NCI-H1417 (cell line): ENCODE measurements at places on chromosomes 1 and 21.
A peak's percentile ranks its signal among the peaks of the same experiment; 100 is the strongest.

DNA sequence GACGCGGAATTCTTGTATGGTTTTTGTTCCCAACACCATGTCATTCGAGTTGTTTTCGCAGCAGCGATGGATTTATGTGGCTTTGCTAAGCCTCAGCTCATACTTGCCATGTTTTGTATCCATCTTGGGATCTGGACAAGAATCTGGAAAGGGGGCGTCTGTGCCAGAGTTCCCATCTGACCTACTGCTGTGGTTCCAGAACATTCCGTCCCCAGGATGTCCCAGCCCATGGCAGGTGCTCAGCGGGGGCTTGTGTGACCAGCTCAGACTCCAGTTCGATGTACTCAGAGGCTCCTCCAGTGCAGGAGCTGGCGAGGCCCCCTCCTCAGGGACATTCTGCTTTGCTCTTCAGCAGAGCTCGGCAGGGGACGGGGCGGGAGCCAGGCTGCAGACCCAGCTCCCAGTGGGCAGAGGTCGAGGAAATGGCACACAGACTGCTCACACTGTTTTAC lies 24.0 kb upstream of the ADARB1 start:
- no peak for DNase-seq

DNA sequence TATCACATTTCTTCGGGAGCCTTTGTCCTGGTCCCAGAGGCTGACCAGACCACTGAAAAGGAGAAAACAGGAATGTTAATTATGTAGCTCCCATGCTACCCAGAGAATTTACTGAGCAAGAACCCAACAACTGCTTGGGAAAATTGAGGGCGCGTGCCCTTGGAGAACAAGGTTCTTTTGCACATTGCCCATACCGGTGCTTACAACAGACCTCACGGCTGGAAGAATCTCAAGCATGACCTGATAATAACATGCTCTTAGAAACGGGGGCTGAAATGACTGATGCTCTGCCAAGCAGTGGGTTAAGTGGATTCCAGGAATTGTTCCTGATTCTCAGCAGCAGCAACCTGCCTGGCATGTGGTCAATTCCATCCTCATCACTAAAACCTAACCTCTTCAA lies 49.3 kb upstream of the AJAP1 start:
- no peak for DNase-seq

DNA sequence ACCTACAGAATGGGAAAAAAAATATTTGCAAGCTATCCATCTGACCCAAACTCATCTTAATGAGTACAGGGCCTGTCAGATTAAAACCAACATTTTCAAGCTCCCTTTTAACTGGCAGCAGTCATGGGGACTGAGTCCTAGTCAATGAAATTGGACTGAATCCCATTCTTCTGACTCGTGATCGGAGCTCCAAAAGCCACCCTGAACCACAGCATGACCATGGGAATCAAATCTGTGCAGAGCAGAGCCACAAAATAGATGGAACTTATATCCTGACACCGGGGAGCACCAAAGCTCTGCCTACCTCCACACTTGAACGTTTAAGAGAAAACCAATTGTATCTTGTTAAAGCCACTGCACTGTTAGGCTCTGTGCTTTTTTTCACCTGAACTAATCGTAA lies 5.0 kb upstream of the RWDD3 start:
- no peak for DNase-seq

- DNase-seq = no peak
These were observed 106.3 kb upstream of the TRABD2B start for GRCh38 chr1:48103495-48103894.

DNA sequence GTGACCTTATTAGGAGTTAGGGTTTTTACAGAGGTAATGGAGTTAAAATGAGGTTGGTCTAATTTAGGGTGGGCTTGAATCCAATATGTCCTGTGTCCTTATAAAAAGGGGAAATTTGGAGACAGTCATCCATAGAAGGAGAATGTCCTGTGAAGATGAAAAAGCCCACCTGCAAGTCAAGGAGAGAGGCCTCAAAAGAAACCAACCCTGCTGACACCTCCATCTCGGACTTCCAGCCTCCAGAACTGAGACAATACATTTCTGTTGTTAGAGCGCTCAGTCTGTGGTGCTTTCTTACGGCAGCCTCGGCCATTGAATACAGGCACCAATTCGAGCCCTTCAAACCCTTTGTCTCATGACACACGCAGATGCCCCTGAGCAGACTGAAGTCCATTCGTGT lies 43.8 kb downstream of the ACTA1 start:
- no peak for DNase-seq

DNA sequence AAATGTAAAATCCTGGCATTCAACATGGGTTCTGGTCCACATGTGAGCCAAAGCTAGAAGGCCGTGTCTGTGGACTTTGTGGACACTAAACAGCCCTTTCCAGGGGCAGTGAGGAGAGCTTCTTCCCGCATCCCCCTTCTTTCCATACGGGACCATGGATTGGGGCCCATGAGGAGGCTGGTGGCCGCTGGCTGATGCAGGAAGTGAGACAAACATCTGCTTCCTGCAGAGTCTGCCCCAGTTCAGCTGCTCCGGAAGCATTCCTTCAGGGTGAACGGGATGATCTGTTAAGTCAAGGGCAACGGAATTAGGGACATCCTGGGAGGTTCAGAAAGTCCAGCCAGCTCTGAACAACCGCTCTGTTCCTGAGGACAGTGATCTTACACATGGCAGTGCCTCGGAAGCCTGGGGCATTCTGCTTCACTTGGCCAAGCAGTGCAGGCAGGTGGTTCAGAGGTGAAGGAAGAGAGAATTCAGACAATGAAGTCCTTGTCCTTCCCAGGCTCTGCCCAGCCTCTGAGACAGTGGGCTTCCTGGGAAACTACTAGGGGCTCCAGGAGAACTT lies 1.5 kb downstream of the CA6 start:
- no peak for DNase-seq

GRCh38 chr1:43606624-43607023 lies 43.3 kb upstream of the KDM4A start:
- DNase-seq = no peak

GRCh38 chr21:20902511-20902910 lies 95.7 kb upstream of the NCAM2 start:
- no peak for DNase-seq

DNA sequence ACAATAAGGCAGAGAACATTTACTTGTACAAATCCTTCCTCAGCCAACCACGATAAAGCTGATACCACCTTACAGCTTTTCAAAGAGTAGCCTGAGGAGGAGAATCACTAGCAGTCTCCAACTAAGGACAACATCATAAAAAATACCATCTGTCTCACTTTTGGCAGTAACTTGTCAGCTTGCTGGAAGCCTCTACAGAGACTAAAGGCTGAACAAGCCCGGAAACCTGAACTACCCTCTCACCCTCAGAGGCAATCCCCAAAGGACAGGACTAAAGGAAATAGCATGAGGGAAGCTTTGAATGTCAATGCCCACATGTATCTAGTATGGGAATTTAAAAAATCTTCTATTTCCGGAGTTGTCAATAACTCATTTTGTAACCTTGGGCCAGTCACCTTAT lies 10.6 kb downstream of the SRSF4 start:
- no peak for DNase-seq

- DNase-seq = no peak
These were observed 2.6 kb upstream of the TMEM82 start for GRCh38 chr1:15739745-15740144.

DNA sequence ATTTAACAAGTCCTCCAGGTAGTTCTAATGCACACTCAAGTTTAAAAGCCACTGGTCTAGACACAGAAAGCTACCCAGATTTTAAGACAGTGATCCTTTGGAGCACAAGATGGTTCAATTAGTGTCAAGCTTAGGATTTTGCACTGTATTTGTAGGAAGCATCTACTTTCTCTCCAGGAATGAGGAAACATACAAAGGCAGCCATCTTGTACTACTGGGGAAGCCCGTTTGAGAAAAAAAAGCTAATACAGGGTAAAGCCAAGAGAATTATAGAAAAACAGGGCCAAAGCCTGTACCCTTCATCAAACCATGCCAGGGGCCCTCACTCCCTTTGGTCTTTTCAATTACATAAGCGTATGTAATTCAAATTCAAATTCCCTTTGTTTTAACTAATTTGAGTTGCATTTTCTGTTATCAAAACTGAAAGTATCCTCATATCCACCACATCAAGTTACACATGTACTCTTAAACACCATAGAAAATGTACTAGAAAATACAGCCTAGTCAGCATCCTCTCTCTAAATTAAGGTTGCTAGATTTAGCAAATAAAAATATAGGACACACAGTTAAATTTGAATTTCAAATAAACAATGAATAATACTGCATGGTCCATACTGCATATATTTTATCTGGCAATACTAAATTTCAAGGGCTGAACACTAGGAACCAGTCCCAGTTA lies 17.4 kb downstream of the PIK3R3 start:
- DNase-seq = no peak

GRCh38 chr1:193476748-193477147 lies 290.3 kb upstream of the B3GALT2 start:
- DNase-seq = no peak

DNA sequence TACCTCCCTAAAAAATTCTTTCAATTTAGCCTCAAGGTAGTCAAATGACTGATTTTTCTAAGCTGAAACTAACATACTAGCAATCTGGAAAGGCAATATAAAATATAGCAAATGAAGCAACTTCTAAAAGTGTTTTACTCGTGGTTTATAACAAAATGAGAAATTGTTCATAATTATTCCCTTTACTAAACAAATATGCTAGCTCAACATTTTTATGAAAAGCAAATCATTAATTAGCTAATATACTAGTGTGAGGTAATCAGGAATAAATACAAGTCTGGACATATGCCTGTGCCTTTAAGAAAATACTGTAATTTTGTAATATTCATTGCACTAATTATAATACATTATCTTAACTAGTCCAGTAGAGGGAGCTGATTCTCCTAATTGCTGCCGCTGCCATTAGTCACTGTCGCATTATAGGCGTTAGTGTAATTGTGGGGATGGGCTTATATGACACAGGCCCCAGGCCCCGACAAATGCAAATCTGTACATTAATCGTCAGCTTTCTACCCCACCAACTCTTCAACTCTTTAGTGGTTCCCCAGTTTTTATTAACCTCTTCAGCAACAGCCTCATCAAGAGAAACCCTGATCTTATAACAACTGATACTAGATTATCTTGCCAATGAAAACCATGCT lies 160.9 kb downstream of the GABPA start:
- peak; percentile 12 for DNase-seq

- DNase-seq = no peak
These were observed 25.5 kb downstream of the TRPM2 start for GRCh38 chr21:44378646-44379514.

GRCh38 chr21:33392284-33392985 lies 10.8 kb upstream of the IFNGR2 start:
- DNase-seq = no peak

DNA sequence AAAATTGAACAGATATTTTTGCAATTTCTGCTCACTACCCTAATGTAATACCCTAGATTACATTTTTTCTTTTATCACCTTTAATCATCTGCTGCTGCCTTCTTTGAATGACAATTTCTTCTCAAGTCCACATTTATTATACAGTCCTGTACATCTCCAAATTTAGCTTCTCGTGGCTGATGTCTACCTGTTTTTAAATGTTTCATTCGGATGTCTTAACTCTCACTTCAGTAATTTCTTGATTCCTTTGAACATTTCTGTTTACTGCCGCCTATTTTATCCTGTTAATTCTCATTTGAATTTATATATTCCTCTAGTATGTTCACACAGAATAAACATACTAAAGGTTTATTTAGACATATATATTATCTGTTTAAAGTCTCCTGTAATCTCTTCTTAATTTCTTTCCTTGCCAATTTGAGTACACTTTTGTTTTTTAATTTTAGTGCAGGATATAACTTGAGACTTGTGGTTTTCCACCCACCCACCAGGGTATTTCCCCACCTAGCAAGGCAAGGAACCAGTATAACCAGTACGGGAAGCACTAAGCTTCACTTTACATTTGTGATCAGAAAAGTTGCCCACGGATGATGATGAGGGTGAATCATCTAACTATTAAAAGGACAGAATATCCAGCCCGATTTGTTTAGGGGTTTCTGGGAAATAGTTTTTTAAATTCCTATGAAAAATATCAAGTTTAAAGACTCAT lies 12.7 kb downstream of the INSL5 start:
- no peak for DNase-seq

DNA sequence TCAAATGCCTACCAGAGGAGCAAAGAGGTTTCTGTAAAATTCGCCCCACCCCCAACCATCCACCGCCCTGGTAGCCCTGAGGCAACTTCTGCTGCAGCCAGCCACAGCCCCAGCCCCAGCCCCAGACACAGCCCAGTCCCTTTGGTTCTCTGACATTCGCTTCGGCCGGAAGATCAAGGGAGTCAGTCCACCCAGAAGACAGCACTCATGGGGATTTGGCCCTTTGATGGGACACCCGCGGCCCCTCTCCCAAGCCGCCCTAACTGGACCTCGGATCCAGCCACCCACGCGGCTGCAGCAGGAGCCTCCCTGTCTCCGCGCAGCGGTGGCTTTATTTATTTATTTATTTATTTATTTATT lies 3881.0 kb downstream of the SRGAP2C start:
- no peak for DNase-seq

GRCh38 chr1:6350416-6351088 lies 43.0 kb downstream of the ACOT7 start:
- no peak for DNase-seq

- peak; percentile 54 for DNase-seq
These were observed 841 bp downstream of the SNX27 start for GRCh38 chr1:151612501-151613281.

- DNase-seq = no peak
These were observed 27.2 kb downstream of the IRF2BP2 start for GRCh38 chr1:234582681-234583301.

GRCh38 chr1:88982055-88982454 lies 10.4 kb downstream of the KYAT3 start:
- no peak for DNase-seq

DNA sequence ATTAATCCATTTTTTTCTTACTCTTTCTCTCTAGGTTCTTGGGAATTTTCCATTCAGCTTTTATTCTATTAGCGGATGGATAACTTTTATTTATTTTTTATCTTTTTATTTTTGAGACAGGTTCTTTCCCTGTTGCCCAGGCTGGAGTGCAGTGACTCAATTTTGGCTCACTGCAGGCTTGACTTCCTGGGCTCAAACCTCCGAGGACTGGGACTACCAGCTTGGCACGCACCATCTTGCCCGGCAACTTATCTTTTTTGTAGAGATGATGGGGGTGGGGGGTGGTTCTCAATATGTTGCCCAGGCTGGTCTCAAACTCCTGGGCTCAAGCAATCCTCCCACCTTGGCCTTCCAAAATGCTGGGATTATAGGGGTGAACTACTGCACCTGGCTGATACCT lies 36.1 kb upstream of the CHIT1 start:
- no peak for DNase-seq

- DNase-seq = no peak
These were observed 75.5 kb upstream of the APP start for GRCh38 chr21:26246073-26246472.

- no peak for DNase-seq
These were observed 17.8 kb upstream of the GRIK3 start for GRCh38 chr1:37052120-37052519.
